Head of caudate nucleus (tissue), 42 donors: ENCODE measurements at places on chromosomes 11 and 22.

DNA sequence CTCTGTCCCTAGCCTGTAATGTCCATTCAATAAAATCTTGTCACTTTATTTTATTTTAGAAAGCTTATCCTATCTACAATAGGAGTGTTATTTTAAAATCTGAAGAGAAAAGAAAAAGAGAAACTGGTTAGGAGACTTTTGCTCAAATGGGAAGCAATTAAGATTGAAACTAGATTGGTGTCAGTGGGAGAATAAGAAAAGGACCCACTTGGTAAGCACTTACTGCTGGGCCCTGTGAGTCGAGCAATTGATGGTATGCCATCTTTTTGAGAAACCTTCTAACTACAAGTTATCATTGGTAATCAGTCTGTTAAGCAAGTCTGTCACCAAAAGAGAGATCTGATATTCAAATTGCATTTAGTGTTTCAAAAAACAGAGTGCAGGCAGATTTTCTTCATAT is 258.4 kb downstream of the GRM5 start:
- no peak for DNase-seq

DNA sequence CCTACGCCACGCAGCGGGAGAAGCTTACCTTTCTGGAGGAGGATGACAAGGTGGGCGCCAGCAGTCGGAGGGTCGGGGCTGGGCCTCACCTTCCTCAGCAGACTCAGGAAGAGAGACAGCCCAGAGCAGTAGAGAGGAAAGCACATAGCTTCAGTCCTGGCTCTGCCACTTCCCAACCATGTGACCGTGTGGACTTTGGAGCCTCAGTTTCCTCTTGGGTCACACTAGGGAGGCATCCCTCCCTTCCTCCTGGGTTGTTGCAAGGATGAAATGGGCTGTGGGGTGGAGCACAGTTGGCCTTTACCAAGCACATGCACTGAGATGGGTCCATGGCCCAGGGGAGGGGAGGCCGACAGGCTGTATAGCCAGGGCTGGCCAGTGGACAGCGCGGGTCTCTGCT is 12.9 kb downstream of the DPP3 start:
- DNase-seq = no peak

DNA sequence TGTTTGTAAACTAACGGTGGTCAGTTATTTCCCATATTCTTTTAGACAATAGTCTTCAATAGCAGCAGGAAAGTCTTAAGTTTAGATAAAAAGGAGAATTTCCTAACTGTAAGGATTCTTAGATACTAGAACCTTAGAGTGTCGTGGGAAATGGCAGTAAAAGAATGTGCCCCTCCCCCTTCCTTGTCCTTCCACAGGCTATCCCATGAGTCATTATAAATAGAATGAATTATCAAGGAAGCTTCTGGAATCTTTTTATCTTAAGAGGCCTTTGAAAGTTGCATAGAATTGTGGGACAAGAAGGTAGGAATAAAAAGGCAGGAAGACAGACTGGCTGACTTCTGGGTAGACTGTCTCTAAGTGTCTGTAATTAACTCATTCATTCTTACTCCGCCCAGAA is 165.2 kb upstream of the TBCEL start:
- no peak for DNase-seq

DNA sequence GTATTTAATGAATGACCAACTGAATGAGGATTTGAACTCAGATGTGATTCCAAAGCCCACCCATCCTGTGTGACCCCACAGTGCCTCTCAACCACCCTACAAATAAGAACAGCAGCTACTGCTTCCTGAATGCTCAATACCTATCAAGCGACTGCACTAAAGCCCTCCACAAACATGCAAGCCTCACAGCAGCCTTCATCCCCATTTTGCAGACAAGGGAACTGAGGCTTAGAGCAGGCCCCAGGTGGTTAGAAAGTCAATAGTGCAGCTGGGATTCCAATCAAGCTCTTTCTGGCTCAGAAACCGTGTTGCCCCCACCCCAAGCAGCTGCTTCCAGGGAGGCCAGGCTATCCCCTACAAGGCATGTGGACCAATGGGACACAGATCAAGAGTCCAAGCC is 57.2 kb downstream of the SMCO4 start:
- no peak for DNase-seq

DNA sequence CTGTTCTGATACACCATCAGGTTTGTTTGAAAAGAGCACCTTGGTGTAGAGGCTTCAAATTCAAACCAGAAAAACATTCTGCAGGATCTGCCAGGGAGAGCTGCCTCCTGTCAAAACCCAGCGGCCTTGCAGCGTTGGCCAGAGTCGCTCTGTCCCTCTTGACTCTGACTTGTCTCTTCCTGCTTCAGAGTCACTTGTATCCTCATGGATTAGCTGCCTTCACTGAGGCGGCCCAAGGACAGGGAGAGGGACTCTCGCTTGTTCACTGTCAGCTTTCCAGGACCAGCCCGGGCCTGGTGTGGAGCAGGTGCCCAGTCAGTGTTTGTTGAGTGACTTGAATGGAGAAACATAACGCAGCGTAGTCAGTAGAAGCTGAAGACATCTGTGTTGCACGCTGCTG is 18.0 kb downstream of the TBC1D22A start:
- DNase-seq = no peak

GRCh38 chr11:20042811-20043341 is 117.4 kb downstream of the DBX1 start:
- no peak for DNase-seq

GRCh38 chr11:106344394-106344793 is 266.9 kb downstream of the AASDHPPT start:
- no peak for DNase-seq

DNA sequence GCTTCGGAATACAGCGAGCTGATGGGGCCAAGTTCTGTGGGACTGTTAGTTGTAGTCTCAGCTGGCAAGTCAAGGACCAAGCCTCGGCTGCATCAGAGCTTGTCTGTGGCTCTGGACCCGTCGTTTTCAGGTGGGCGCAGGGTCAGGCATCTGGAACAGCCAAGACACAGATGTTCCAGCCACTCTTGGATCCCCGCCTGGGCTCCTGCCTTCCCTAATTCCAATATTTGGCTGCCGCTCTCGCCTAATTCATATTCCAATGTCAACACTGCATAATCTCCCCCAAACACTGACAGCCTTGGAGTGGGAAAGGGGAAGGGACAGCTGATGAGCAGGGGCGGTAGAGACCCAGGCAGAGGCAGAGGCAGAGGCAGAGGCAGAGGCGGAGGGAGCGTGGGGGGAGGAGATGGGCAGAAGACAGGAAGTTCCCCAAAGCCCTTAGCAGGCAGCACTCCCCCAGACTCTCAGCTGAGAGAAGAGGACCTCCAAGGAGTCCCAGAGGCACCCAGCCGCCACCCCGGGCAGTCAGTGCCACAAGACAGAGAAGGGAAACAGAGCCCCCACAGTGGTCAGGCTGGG is 49.6 kb upstream of the SLC35C1 start:
- no peak for DNase-seq

- no peak for DNase-seq
Observed at GRCh38 chr22:39490966-39491680, 11.0 kb upstream of the MIEF1 start.
